GM12865 (cell line): ENCODE measurements at places on chromosomes 3 and 15.

GRCh38 chr15:77715051-77715450, 82.3 kb upstream of the LINGO1 start:
- DNase-seq = no peak

- no peak for DNase-seq
These were observed 31.7 kb downstream of the CSNK1G1 start for GRCh38 chr15:64324165-64324877.

DNA sequence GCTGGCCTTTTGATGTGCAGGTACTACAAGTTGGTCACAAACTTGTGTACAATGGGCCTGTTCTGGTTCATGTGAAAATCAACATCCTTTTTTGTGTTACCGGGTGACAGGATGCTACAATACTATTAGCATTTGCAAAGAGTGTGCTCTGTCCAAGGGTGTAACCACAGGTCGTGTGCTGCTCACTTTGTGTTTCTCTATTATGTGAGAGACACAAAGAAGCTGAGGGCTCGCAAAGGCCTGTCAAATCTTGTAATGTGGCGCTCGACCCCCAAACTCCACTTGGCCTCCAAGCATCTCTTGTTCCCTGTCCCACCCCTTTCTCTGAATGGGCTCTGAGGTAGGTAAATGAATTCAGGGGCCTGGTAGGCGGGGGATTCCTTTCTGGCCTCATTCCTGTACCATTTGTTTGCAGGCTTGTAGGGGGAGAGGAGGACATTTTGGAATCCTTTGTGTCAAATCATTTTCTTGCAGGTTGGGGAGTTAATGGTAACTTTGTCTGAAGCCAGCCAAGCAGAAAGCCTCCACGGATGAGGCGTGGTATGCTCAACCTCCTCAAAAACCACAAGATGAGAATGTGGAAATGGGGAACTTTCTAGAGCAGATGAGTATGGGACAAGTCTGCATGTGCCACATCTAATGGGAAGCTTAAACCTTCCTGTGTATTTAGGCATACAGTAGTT, 109.1 kb downstream of the OPA1 start:
- peak; percentile 41 for DNase-seq

GRCh38 chr3:27423463-27423862, 54.3 kb upstream of the NEK10 start:
- DNase-seq = no peak

DNA sequence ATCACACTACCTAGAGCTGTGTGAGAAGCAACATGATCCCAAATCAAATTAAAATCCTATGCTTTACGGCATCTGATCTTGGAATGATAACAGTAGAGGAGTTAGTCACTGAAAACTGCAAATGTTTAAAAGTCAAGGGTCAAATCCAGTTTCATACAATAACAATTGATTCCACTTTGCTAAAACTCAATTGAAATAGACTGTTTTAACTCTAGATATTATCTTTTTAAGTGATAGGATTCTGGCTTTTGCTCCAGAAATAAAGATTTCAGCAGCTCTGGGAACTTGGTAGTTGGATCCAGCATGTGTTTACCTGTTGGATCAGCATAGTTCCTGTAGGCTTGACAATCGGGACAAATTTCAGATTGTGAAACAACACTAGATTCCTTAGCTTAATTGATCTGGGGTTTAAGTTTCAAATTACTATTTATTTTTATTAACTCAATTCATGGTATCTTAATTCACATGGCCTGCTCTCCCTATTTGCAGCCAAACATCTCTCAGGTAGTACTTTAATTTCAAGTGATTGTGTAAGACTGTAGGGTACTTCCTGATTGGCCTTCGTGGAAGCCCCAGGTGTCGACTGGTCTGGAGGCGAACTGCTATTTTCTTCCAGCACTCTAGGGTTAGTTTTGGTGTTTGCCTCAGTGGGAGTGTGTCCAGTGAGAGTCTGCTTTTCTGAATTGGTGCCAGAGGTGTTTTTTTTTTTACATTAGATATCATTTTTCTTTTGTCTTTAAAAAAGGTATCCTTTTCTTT, 16.6 kb downstream of the NFKBIZ start:
- DNase-seq = no peak

DNA sequence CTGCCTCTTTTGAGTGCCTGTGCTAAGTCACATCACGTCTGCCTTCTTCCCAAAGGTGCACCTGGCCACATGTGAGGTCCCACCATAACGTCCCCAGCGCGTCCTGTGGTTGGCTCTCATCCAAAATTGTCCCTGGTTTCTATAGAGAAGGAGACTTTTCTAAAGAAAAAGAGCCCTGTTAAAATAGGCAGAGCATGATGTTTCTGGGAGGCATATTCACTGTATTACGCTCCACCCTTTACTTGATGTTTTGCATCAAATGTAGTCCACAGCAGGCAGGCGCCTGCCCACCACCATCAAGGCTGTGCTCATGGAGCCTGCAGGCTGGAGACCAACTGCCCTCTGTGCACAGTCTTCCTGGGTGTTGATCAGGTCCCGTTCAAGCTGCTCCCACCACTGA, 36.3 kb downstream of the WHAMM start:
- DNase-seq = no peak

DNA sequence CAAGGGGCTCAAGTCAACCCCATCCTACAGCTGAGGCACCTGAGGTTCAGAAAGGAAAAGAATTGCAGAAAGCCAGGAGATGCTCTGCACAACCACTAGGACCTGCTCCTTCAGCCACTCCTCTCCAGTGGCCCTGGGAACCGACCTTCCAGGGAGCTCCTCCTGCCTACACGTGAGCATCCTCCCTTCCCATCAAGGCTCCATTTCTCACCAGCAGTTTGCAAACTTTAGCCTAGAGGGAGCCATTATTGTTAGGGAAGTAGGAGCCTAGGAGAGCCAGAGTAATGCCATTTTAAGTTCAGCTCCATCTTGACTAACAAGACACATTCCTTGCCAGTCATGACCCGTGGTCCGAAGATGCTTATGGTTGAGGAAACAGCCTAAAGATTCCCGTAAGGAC, 11.2 kb upstream of the CHCHD6 start:
- DNase-seq = no peak

DNA sequence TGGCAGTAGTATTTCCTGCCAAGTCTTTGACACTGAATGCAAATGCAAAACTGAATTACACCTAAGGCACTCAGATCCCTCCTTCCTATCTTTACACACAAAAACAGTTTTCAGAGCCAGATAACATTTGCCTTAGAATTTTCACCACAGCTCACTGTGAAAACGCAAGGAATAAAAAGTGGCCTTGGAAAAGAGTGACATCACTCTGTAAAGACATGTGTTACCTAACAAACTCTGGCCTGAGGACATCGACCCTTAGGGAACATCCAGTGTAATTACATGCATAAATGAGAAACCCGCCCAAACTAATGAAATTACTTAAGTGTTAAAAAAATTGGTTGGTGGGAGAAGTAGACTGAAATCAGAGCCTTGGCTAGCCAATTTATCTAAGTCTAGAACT, 88.9 kb downstream of the PLOD2 start:
- DNase-seq = no peak

GRCh38 chr15:71529361-71529760, 281.0 kb upstream of the NR2E3 start:
- DNase-seq = no peak

- DNase-seq = no peak
These were observed 167.2 kb downstream of the POLR2M start for GRCh38 chr15:57873564-57874209.
